ENCODE measurements at places on chromosomes 5 and 9.

DNA sequence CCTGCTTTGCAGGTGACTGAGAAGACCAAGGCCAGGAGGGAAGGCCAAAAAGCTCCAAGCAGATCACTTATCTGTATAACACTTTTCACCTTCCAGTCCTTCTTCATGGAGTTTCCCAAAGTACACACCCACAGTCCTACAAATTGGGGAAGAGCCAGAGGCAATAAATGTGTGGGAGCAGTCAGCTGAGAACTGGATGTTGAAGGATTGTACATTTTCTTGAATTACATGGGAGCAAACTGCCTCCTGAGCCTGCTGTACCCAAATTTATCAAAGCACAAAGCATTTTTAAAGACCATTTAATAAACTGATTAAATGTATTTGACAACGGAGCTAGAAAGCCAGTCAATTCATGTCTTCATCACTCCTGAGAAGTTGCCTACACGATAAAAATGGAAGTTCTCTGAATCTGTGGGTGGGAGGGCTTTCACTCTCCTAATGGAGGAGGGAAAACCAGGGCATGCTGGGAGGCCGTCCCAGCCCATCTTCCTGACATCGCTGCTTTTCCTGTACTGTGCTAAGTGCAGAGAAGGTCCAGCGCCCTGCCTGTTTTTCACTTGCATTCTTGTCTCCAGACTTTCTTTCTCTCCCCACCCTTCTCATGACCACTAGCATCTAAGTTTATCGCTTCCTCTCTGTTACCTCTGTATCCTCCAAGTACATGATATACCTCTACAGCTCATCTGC is 79.0 kb downstream of the KCNIP1 start:
- DNase-seq = no peak

DNA sequence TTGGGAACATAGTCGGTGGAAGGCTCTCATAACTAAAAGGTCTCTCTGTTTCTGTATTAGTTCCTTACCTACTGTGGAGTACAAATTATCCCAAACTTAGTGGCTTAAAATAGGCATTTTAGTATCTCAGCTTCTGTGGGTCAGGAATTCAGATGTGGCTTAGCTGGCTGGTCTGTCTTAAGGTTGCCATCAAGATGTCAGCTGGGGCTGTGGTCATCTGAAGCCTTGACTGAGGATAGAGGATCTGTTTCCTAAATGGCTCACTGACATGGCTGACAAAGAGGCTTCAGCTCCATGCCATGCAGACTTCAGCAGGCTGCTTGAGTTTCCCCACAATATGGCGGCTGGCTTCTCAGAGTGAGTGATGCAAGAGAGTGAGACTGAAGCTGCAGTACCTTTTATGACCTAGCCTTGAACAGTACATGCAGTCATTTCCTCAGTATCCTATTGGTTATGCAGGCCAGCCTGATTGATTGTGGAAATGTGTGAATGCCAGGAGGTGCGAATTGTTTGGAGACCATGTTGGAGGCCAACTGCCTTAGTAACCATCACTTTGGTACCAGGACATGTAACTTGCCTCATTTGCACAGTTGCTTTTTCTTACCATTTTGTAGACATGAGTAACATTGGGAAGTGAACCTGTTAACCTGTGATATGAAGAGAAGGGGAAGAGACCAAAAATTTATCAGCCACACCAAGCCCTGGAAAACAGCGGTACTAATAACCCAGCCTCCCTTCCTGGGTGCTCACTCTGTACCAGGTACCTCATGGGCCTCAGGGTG is 152.8 kb upstream of the IER5L start:
- no peak for DNase-seq

GRCh38 chr5:120640778-120641177 is 176.7 kb downstream of the PRR16 start:
- DNase-seq = no peak

DNA sequence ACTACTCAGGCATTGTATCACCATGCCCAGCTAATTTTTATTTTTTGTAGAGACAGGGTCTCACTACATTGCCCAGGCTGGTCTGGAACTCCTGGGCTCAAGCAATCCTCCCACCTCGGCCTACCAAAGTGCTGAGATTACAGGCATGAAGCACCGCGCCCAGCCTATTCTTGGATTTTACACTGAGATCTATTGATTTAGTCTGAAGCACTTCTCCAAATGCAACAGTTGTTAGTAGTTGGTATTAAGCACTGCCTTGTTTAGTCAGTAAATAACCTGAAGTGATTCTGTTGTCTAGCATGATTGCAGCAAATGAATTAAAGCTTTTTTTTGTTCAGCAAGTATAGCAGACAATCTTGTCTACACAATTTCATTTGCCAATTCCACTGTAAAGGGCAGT is 8.9 kb upstream of the CCNB1 start:
- DNase-seq = no peak

DNA sequence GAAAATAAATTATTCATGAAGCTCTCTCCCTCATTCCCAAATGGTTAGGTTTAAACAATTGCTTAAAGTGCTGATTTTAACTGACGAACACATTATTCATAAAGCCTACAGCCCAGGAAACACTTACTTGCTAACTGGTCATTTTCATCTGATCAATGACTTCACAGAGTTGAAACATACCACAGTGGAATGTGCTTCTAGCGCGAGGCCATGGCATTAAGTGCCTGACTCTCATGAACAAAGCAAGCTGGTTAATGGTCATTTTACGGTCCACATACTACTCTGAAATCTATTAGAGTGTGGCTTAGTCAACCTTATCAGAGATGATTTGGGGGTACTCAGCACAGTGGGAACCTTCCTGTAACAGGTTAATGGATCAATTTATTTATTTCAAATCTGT is 114.6 kb downstream of the MED27 start:
- no peak for DNase-seq

GRCh38 chr5:62499756-62500155 is 78.9 kb upstream of the LRRC70 start:
- no peak for DNase-seq

- no peak for DNase-seq
These were observed 80.7 kb downstream of the PTPDC1 start for GRCh38 chr9:94164806-94165549.

DNA sequence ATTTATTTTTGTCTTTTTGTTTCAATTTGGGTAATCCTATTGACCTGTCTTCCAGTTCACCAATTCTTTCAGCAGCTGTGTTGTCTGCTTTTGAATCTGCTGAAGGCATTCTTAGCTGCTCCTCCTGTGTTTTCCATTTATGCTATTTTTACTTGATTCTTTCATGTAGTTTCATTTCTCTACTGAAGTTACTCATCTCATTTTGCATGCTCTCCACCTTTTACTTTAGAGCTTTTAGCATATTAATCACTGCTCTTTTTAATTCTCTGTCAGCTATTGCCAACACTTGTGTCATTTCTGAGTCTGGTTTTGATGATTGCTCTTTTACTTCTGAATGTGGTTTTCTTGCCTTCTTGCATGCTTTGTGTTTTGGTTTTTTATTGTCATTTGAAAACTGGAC is 496.0 kb upstream of the CLINT1 start:
- DNase-seq = no peak

DNA sequence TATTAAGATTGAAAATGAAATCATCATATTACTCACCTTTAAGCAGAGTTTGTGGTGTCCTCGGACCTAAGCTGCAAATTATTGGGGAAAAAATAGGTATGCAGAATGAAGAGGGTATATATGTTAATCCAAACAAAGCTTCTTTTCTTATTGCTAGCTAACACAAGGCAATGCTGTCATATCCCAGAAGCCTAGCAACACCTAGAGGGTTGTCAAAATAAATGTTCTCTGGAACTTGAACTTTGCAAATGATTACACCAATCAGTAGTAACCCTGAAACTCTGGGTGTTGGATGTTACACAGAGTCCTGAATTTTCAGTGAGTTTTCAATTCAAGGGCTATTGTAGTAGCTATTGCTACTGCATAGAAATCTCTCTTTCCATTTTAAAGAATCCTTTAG is at the start of gene C6:
TSS of gene C6 (minus strand) at position 193 of the 400 bp plus-strand sequence. CDS start 10,302 bp downstream, outside the sequence.
- DNase-seq = no peak

DNA sequence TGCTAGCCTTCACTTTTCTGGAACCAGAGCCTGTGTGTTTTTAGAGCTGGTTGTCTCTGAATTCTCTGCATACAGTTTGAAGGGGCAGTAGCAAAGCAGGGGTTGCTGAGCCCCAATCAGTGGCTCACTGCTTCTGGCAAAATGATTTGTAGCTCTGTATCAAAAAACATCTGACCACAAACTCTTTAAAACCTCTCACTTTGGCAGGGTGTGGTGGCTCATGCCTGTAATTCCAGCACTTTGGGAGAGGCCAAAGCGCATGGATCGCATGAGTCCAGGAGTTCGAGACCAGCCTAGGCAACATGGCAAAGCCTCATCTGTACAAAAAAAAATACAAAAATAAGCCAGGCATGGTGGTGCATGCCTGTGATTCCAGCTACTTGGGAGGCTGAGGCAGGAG is 28.3 kb upstream of the APC start:
- no peak for DNase-seq

GRCh38 chr9:134620751-134621557 is 20.6 kb upstream of the COL5A1 start:
- no peak for DNase-seq

- no peak for DNase-seq
These were observed 40.8 kb downstream of the CHSY3 start for GRCh38 chr5:129945028-129945427.

GRCh38 chr5:149636861-149637246 is 55.6 kb downstream of the ARHGEF37 start:
- no peak for DNase-seq

GRCh38 chr9:109536859-109537258 is 38.8 kb upstream of the PTPN3 start:
- DNase-seq = no peak

- no peak for DNase-seq
These were observed 178.3 kb downstream of the AOPEP start for GRCh38 chr9:94904806-94905205.

- no peak for DNase-seq
These were observed 4.0 kb upstream of the CDK5RAP2 start for GRCh38 chr9:120583958-120584369.

DNA sequence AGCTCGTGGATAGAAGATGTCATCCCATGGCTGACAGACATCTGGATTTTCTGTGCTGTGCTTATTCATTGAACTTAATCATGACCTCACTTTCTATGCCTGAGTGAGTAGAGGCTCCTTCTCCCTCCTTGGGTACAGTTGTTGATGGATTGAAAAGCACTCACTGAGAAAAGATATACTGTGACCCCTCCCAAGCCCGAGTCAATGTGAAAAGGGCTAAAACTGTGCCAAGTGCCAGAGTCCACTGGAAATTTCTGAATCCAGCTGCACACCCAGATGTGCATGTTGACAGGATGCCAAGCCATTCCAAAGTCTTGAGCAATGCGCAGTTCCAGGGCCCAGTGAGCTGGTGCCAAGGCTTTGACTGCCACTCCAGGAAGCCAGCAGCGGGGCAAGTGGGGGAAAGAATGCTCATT is 473.0 kb downstream of the NTRK2 start:
- DNase-seq = no peak

- DNase-seq = no peak
These were observed 81.8 kb upstream of the RASA1 start for GRCh38 chr5:87185838-87186237.

DNA sequence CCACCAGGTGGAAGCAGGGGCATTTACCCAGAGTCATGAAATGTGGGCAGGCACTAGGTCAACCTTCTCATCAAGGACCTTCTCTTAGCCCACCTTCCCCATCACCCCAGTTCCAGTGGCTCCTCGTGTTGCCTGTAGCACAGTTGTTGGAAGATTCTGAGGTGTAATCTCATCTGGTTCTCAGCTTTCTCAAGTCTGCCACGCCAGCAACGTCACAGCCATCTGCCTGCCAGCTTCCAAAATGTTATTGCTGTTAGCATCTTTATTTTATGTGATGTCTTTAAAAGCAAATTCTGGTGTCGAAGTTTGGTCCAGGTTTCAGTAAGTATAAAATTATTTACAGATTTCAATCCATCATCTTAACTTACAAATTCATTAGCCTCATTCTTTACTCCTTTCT is 10.7 kb downstream of the C9orf153 start:
- DNase-seq = no peak

GRCh38 chr5:147671365-147671764 is 111.2 kb downstream of the JAKMIP2 start:
- no peak for DNase-seq

- no peak for DNase-seq
These were observed 116.8 kb upstream of the PAM start for GRCh38 chr5:102638316-102638715.

- no peak for DNase-seq
These were observed 23.7 kb upstream of the LOX start for GRCh38 chr5:122101636-122102285.

- no peak for DNase-seq
These were observed 435.8 kb downstream of the CTNND2 start for GRCh38 chr5:11468334-11469039.

GRCh38 chr9:77809552-77809951 is 161.4 kb upstream of the GNA14 start:
- DNase-seq = no peak

- no peak for DNase-seq
These were observed 2.7 kb downstream of the RASGRF2 start for GRCh38 chr5:80962630-80963520.

DNA sequence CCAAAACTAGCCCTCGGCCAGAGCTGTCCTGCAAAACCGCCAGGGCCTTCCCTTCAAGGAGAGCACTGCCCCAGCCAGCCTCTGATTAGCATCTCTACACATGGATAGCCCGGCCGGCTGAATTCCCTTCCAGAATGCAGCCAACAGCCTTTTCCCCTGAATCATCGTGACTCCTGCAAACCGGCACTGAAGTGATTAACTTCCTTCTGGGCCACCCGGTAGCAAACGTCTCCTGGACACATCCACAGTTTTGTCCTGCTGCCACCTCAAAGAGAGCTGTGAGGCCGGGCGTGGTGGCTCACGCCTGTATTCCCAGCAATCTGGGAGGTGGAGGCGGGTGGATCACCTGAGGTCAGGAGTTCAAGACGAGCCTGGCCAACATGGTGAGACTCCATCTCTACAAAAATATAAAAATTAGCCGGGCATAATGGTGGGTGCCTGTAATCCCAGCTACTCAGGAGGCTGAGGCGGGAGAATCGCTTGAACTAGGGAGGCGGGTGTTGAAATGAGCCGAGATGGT is 21.1 kb upstream of the EEIG1 start:
- no peak for DNase-seq

- DNase-seq = no peak
These were observed 3.1 kb downstream of the GTF3C4 start for GRCh38 chr9:132673355-132673754.

GRCh38 chr9:26802921-26803320 is 89.7 kb downstream of the CAAP1 start:
- no peak for DNase-seq

DNA sequence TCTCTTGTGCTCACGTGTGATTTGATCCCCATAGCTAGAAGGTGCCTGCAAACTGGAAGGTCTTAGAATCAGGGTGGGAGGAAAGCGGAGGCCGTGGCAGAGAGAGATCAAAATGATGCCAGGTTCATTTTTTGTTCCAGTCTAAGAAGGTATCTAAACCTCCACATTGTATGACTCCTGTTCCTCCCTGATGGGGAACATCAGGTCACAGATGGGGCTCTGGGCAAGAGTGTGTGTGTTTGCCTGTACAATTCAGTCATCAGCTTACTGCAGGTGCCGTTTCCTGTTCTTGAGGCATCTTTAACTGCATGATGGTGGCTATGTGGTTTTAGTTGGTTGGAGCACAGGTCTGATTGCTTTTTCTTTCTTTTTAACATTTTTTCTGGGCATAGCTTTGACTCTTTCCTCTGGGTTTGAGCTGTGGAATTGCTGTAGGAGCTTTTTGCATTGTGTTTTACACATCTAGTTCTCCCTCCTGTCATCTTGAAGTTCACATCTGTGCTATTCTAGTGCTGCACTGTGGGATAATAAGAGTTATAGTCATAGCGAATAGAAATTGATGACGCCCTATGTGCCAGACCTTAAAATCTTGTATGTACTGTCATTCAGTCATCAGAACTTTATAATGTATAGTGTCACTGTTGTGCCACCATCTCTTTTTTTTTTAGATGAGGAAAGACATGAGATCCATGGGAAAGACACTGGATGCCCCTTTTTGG is 30.8 kb downstream of the ARHGAP26 start:
- DNase-seq = no peak

Measured in stimulated activated CD4-positive, alpha-beta T cell treated with anti-CD3 and anti-CD28 coated beads, Interleukin-4, amount 100 ng/mL, for 4 hours (primary cell).